ENCODE measurements at places on chromosomes 16 and 17.

DNA sequence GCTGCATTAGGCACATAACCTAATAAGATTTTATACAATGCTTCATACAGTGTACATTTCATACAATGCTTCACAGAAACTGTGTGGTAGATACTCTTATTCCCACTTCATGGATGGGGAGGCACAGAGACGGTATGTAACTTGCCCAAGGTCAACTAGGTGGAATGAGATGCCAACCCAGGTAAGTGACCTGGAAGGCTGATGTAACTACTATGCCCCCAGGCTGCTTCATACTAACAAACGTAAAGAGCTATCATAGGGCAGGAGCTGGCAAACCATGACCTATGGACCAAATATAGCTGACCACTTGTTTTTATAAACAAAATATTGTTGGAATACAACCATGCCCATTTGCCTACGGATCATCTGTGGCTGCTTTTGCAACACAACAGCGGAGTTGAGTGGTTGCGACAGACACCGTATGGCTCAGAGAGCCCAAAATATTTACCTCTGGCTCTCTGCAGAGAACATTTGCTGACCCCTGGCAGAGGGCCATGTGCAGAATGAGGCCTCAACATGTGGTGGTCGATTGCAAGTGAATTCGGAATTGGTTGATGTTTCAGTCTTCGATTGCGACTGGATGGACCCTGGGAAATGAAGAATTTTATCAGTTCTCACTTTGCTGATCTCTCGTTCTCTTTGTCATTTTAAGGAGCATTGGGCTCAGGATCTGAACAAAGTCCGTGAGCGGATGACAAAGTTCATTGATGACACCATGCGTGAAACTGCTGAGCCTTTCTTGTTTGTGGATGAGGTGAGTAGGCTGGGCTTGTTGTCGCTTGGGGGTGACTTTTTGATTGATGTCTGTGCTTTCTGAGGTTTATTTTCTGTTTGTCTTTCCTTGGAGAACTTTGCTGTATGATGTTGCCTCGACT lies 109.7 kb downstream of the PLCG2 start:
- DNase-seq, result no peak

DNA sequence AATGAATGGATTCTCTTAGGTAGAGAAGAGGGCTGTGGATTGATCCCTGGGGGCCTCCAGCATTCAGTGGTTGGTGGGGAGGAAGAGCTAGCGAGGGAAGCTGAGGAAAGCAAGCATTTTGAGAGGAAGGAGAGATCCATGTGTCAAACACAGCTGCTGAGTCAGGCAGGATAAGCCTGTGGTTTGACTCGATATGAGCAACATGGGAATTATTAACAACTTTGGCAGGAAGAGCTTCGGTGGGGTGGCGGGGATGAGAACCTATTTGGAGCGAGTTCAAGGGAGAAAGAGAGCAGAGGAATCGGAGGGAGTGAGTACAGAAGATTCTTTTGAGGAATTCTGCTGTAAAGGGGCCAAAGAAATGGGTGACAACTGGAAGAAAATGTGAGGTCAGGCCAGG lies 59.5 kb upstream of the CDC42EP4 start:
- no peak for DNase-seq

DNA sequence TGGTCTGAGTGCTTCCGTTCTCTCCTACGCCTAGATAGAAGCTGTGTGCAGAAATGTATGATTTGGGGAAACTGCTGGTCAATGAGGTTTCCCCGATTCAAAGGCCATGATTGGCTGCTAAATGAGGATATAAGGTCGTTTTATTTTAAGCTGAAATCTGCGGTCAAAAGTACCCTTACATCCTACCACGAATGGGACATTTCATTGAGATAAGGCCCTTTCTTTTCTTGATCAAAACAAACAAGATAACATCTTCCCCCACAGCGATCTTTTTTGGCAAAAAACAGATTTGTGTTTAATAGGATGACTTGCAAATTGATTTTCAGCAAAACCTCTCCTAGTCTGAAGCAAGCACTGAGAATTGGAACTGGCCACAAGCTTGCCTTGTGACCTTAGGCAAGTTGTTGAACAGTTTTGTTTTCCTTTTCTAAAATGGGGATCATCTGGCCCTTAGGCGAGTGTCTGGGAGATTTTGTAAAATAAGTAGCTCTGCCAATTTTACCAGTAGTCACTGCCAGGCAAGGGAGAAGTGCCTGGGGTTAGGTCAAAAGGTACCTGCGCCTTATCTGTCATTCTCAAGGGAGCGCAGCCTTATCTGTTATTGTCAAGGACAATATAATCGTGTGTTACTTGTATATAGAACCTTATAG lies 635 bp downstream of the SCPEP1 start:
- DNase-seq, result no peak

DNA sequence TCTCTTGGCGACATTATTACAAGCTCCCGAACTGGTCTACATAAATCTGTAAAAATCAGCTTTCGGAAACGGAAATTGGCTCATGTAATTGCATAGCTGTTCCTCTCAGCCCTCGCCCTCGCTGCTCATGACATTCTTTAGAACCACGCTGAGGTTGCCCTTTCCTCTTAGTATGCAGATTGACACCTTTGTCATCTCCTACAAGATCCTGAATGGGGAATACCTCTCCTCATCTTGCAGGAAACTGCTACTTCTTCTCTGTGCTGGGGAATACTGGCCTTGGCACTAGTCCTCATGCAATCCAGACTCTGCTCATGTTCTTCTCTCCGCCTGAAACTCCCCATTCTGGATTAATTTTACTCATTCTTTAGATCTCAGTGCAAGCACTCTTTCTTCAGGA lies 22.2 kb upstream of the CDH8 start:
- no peak for DNase-seq

GRCh38 chr16:79170555-79171246 lies 429.8 kb downstream of the MAF start:
- no peak for DNase-seq

DNA sequence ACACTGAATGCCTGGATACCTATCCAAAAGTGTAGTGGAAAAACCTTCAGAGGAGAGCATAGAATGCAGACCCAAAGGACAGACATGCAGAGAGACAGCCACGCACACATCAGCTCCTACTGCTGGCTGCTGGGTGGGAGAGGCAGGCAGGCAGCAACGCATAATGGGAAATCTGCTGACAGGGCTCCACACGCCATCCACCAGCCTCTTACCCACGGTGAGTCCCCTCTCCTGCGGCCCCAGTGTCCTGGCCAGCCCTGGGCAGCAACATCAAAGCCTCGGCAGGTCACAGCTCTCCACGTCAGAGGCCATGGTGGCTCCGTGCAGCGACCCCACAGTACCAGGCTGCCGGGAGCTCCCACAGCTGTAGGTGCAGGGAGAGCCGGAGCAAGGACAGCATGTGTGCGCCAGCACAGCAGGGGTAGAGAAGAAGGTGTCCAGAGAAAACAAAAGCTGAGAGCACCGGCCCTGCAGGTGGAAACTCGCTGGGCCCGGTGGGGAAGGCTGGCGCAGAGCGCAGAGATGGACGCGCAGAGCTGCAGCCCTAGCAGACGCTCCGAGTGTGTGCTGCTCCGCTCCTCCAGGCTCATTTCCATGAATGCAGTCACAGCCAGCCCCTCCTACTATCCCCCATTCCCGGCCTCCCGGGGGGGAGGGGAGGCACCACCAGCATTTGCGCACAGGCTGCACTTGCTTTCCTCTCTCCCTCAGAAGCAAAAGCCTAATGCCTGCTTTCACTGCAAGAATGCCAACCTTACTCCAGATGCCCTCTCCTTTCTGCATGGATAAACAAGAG lies 58.9 kb downstream of the CYTH1 start:
- DNase-seq, result no peak

GRCh38 chr16:88686062-88686438 lies 257 bp downstream of the SNAI3 start:
- no peak for DNase-seq

DNA sequence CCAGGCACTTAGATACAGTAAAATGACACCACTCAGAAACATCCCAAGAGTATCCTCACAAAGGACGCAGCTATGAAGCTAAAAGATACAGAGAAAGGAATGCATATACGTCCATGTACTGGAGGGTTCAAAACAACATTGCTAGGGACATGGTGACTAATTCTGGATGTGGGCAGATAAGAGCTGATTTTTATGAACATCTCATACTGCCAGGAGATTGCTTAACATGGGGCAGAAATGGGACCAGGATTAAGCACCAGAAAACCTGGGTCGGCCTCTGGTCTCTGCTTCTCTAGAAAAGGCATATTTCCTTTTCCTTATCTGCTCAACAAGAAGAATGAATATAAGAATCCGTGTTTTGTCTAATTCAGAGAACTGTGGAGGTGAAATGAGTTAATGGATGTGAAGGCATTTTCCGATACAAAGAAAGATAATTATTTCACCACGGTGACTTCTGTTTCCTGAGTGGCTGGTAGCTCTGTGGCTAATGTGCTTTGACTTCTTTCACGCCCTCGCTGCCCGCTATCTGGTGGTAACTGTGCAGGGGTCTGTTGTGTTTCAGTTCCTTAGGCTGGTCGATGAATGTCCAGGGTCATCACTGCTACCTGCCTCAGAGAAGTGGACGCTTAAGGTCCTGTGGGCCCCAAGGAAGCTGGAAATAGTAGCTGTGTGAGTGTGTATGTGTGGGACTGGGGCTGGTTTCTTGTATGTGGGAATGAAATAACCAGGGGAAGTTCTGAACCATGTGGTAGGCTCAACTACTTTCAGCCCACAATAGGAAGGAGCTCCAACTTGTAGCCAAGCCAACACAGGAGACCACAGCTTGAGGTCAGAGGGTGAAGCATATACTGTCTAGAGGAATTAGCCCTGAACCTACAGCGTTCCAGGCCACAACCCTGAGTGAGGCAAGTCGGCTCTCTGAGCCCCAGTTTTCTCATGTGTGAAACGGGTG lies 15.8 kb upstream of the CCL5 start:
- no peak for DNase-seq

DNA sequence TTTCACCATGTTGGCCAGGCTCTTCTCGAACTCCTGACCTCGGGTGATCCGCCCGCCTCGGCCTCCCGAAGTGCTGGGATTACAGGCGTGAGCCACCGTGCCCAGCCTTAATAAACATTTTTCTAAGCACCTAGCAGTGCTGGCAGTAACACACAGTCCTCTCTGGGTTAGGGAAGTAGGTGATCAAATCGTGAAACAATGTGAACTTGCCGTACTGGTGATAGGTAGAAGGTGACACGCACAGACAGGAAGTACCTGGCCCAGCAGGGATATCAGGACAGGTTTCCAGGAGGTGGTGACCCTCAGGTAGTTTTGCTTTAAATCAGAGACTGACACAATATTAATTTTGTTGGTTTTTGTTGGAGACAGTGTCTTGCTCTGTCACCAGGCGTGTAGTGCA lies 4.5 kb downstream of the PLD2 start:
- DNase-seq, result no peak

- no peak for DNase-seq
These were observed 587 bp downstream of the PLD6 start for GRCh38 chr17:17205368-17206123.

GRCh38 chr17:17515934-17516930 lies 20.0 kb upstream of the RASD1 start:
- no peak for DNase-seq

GRCh38 chr17:45230410-45230786 lies 8.7 kb downstream of the FMNL1 start:
- DNase-seq, result no peak

DNA sequence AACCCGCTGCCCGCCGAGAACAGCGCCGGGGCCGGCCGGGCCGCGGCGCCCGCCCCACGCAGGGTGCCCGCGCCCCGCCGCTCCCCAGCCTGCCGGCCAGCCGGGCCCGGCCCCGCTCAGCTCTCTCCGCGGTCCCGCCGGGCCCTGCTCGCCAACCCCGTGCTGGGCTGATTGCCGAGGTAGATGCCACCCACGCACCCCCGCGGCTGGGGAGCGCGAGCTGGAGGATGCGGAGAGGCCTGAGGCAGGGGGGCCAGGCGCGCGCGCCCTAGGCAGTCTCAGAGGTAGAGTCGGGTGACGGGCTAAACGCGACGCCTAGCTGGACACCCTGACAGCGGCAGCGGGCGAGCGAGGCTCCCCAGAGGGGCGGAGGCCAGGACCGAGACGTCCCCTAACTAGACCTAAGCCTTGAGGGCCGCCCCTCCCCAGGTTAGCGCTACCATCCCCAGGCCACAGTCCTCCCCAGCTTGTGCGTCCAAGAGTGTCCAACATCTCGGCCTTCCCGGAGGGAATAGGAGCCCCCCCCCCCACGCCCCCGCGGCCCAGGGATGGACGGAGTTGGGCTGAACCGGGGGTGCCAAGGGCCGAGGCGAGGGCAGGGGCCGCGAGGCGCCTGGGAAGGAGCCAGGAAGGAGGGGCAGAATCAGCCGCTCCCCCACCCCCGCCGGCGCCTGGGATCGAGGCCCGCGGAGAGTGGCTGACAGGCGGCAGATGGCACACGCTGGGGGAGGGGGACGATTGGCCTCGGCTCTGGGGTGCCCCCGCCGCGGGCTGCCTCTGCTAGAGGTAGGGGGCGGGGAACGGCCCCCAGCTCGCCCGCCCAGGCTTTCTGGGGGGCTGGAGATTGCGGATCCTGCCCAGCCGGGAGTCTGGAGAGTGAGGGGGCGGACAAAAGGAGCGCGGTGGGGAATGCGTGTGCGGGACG lies 2.5 kb upstream of the ZNF423 start:
- no peak for DNase-seq

DNA sequence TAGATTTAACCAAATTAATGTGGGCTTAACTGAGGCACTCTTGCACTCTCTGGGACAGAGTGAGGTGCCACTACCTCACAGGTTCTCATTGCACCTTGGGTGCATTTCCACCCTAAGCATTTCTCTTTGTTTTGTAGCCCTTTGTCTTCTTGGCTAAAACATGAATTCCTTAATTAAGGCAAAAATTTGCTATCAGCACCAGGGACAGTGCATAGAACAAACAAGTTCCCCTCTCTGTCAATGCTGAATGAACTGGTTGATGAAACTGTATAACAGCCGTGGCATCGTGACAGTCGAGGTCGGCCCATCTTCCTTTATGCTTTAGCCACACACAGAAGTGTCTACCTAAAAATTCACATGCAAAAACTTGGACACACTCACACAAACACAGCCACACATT lies 74.8 kb downstream of the HS3ST2 start:
- no peak for DNase-seq

GRCh38 chr16:13391337-13391736 lies 489.9 kb downstream of the SHISA9 start:
- no peak for DNase-seq

GRCh38 chr17:78940258-78940657 lies 15.1 kb upstream of the TIMP2 start:
- DNase-seq, result no peak

DNA sequence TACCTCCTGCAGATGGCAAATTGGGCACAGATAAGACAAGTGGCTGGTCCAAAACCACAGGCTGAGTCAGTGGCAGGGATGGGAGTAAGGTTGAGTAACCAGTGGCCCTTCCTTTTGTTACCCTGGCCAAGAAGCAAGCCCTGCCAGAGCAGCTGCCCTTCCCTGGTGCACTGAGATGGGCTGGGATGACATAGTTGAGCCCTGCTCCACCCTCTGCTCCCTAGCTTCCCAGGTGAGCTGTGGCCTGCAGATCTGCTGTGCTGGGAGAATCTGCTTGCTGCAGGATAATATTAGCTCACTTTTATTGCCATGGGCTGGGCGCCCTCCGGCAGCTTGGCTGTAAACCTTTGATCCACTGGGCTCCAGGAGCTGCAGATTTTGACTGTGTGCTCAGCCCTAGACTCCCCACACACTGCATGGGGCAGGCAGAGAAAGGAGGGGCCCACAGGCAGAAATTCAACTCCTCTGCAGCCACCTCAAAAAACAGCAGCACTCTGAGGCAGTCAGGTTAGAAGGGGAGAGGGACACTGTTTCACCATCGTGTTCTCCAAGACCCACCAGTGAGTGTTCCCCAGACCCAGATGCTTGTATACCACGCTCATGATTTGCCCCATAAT lies 101.8 kb downstream of the CBLN1 start:
- no peak for DNase-seq

GRCh38 chr16:10871157-10871991 lies 5.6 kb upstream of the CIITA start:
- DNase-seq, result no peak

- DNase-seq, result no peak
These were observed 48.9 kb upstream of the ASIC2 start for GRCh38 chr17:33342025-33342424.
